Stimulated activated CD4-positive, alpha-beta T cell treated with anti-CD3 and anti-CD28 coated beads, Interleukin-1b, Interleukin-23, amount 100 ng/mL, for 48 hours (primary cell): ENCODE measurements at places on chromosomes 1 and 21.

DNA sequence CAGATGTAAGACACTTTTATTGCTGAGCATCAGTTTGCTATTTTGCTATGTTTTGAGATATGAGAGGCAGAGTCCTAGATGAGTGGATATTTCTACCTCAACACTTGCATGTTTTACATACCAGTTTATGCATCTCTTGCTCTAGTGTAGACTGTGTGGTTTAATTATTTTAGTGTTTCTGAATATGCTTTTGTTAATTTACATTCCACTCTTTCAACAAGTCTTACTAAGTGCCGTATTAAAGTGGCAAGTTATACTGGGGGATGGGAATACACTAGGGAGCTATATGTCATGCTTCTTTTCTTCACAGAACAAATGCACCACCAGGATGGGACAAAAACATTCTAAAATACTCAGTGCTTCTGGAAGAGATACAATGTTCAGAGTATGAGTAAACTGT lies 507.7 kb upstream of the PRMT6 start:
- DNase-seq = no peak

DNA sequence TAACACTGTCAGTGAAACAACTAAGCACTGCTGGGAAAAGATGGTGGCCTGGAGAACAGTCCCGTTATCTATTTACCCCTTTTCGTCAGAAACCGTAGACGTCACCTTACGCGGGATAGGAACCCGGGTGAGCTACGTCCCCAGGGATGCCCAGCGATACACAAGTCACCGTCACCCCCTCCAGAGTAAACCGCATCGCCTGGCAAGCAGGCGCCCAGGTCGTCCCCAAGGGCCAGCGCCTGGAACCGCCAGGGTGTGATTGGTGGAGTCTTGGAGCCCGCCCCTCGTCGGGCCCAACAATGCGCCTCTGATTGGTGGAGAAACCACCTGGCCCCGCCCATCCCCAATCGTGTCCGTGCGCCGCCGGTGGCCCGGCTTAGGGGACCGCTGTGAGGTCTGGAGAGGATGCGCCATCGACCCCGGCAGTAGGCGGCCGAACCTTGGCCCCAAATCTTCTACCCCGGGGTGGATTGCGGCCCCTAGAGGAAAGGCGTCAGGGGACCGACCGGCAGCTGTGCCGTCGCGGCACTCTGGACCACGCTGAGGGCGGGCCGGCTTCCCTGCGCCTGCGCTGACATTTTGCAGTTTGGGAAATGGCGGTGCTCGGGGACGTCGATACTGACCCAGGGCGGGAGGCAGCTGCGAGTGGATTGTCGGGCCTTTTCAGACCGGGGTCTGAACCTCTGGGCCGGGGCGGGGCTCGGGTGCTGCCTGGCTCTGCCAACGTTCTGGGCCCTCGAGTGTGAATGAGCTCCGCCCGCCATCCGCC lies 34.4 kb downstream of the SLC2A1 start:
- DNase-seq = peak; percentile 91

GRCh38 chr1:20188455-20188817 lies 2.1 kb upstream of the PLA2G2C start:
- no peak for DNase-seq

DNA sequence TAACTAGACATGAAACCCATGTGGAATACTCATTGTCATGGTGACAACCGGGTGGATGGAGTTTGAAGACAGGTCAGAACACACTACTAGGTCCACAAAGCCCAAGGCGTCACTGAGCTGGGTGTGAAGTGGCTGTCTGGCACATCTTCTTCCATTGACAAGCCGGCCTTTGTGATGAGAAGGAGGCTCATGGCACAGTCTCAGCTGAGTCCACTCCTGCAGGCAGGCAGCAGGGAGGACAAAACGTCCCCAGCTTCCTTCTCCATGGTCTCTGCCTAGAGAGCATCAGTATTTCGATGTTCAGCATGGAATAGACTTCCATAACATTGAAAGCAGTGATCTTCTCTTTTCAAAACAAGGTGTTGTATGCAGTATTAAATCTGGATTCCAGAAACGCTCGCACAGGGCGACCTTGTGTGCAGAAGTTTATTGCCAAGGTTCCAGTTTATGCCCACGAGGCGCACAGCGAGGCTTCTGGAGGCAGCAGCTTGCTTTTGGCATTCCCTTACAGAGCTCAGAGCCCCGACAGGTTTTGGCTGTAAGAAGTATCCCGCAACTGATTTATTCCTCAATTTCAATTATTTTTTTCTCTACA lies 104.2 kb downstream of the SIM2 start:
- no peak for DNase-seq

- DNase-seq = no peak
Measured at GRCh38 chr21:42465008-42465802, 30.8 kb downstream of the RSPH1 start.

- DNase-seq = no peak
Measured at GRCh38 chr1:38728585-38728908, 131.0 kb downstream of the RRAGC start.

DNA sequence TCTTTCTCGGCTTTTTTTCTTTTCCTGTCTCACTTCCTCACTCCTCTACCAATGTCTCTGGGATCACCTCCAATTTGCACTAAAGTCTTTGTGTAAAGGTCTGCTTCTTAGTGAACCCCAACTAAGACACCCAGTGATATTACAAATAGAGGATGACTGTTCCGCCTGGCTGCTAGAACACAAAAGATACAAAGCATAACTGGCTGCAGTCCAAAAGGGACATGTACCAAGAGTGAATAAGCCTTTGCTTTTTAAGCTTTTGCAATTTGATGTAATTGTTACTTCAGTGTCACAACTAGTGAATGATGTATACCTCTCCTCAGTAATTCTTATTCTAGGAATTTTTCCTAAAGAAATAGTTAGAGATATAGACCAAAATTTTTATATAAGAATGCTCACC lies 82.8 kb upstream of the BEND5 start:
- no peak for DNase-seq

DNA sequence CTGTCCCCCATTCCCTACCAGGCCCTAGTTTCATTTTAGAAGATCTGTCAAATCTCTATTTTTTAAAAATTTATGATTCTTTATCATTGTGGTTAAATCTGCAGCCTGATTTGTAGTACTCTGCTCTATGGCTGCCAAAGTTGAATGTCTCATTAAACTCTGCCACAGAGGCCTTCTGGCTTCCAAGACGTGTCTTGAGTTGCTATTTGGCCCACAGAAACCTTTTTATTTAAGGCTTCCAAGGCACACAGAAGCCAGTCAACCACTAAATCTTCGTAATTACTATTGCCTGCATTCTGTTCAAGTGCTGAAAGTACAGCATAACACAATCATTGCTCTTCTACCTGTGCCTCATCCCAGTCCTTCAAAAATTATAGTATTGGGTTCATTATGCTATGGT lies 971.0 kb downstream of the NCAM2 start:
- DNase-seq = no peak

GRCh38 chr1:39671433-39671792 lies 494 bp downstream of the NT5C1A start:
- no peak for DNase-seq

GRCh38 chr1:88610687-88611086 lies 73.4 kb upstream of the PKN2 start:
- DNase-seq = no peak

DNA sequence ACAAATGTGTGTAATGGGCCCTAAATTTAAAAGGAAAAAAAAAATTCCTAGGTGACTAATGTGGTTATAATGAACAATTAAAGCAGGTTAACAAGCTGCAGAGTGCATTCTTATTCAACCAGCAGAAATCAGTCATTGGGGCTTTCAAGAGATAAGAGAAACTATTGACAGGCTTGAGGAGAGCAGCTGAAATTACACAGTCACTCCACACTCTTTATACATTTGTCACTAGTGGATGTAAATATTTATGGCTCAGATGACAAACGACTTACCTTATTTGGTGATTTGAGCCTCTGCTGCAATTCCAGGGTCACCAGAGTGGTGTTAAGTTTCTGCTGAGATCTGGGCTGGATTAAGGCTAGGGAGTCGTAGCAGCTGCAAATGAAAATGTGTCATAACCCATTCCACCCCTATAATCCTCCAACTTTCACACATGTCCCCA lies 896.3 kb downstream of the TTLL7 start:
- DNase-seq = no peak

GRCh38 chr1:219066631-219067349 lies 106.9 kb upstream of the LYPLAL1 start:
- no peak for DNase-seq

DNA sequence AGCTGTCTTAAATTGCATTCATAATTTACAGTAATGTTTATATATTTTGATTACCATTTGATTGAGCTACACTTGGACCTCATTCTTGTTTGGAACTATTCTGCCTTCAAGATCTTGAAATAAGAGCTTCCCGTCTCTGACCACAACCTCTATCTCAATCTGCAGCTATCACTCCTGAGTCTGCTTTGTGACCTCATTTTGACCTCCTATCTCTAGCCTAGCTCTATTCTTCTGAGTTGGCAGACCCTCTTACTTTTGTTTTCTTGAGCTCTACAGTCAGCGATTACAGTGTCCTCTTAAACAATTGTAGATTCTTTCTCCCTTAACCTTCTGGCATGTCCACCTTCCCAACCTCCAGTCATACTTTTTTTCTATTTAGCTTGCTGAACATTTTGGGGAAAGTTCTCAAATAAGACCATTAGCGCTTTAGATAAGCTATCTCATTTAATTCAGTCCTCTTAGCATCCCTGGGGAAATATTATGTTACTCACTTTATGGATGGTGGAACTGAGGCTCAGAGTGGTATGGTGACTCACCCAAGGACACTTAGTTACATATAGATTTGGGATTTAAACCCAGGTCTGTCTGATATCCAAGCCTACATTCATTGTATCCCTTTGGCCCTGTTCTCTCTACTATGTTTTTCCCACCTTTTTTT lies 19.1 kb downstream of the RPAP2 start:
- no peak for DNase-seq

DNA sequence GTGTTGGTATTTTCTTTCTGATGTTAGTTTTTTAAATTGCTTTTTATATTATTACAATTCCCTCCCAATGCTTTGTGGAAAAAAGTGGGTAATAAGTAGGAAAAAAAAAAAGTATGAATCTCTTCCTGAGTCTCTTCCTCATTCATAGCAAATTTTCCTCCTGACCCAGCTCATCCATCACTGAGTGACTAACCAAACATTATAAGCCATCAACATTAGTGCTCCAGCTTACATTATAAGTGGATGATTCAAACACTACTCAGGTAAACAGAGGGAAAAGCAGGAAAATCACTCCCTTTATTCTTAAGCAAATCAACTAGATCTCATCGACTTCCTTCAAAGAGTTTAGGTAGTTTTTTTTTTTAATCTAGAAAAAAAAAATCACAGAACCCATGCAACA lies 15.4 kb upstream of the SAMD13 start:
- DNase-seq = no peak

DNA sequence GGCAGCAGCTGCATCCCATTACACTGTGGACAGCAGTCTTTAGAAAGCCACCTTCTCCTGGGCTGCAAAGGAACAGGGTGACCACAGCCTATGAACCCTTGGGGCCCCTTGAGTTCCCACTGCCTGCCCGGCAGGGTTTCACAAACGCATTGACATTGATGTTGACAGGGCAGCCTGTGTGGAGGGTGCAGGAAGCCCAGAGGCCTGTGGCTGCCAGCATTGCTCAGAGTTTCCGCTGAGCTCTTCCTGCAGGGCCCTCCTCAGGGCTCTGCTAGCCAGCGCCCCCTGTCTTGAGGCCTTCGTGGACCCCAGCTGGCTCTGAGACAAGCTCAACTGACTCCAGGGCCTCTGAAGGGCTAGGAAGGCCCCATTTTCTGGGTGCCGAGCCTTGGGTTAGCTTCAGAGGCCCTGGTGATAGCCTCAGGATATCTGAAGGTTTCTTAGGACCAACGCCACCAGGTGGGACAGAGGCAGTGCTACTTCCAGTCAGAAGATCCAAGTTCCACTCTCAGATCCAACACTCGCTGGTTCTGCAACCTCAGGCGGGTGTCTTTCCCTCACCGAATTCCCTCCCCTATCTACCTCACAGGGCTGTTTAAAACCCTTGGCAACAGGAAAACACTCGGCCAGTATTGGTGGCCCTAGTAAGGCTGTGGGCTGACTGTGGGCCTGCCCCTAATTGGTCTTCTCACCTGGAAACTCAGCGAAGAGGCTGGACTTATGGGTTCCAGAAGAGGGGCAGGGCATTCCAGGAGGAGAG lies 27.2 kb upstream of the EPS8L3 start:
- peak; percentile 86 for DNase-seq

- DNase-seq = no peak
Measured at GRCh38 chr1:176445402-176445801, 17.6 kb upstream of the PAPPA2 start.
